ENCODE measurements at places on chromosomes 6 and 20.

DNA sequence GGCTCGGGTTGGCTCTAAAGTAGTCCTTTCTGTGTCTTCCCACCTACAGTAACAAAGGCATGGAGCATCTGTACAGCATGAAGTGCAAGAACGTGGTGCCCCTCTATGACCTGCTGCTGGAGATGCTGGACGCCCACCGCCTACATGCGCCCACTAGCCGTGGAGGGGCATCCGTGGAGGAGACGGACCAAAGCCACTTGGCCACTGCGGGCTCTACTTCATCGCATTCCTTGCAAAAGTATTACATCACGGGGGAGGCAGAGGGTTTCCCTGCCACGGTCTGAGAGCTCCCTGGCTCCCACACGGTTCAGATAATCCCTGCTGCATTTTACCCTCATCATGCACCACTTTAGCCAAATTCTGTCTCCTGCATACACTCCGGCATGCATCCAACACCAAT lies 291.2 kb downstream of the ESR1 start:
- DNase-seq = no peak

DNA sequence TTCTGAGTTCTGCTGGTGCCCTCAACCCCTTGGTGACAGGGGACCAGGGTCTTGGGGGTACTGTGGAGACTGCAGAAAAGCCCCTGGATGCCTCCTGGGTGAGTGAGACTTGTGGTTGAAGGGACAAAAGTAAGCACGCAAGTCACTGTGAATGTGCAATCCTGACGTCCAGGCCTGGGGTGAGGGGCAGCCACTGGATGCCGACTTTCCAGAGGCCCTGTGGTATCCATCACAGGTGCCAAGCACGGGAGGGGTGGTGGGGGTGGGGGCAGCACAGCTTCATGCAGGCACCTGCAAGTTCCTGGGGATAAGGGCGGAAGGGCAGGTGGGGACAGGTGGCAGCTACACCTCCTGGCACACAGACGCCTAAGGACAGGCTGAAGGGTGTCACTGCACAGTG lies 20.1 kb upstream of the UBE2V1 start:
- no peak for DNase-seq

DNA sequence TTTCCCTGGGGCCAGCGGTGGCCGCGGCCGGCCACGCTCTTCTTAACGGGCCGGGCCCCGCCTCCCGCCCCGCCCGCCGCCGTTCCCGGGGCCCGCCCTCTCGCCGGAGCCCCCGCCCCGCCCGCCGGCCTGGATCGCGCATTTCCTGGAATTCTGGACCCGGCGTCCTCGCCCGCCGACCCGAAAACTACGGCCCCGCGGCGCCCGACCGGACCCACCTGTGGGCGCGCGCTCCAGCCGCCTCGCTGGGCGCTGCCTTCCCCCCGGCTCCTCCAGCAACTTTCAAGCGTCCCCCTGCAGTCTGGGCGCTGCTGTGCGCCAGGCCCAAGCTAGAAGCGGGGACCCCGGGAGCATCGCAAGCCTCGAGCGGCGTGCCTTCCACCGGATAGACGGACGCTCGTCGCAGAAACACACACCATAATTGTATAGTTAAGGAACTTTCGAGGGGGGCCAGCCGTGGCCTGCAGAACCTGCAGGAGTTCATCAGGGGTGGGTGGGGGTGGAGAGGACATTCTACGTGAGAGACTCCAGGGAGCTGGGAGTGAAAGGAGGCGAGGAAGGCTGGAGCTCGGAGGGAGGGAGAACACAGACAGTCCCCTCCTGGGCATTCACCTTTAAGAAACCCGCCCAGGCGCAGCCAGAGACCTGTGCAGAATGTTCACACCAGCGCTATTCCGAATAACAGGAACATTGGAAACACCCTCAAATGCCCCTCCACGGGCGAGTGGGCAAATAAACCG lies at the start of gene ADA:
Gene ADA, minus strand, starts transcription at position 16 of the 740 bp plus-strand sequence. CDS start 92 bp downstream, outside the sequence.
- DNase-seq = no peak

- DNase-seq = no peak
Measured at GRCh38 chr20:58000861-58001260, 227.6 kb downstream of the ANKRD60 start.

DNA sequence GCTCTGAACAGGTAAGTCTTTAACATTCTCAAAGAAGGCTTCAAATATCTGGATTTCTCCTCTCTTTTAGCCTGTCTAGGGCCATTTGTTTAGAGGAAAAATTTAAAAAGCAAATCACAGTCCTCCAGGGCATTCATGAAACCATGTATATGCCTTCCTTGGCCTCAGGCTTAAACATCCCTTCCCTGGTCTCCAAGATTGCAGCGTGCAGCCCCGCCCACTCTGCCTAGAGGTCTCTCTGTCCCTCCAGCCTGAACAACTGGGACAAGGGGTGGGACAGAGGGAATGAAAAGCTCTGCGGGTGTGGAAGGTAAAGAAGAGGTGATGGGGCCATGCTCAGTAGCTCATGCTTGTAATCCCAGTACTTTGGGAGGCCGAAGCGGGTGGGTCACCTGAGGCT lies 9.8 kb upstream of the CBFA2T2 start:
- DNase-seq = no peak

DNA sequence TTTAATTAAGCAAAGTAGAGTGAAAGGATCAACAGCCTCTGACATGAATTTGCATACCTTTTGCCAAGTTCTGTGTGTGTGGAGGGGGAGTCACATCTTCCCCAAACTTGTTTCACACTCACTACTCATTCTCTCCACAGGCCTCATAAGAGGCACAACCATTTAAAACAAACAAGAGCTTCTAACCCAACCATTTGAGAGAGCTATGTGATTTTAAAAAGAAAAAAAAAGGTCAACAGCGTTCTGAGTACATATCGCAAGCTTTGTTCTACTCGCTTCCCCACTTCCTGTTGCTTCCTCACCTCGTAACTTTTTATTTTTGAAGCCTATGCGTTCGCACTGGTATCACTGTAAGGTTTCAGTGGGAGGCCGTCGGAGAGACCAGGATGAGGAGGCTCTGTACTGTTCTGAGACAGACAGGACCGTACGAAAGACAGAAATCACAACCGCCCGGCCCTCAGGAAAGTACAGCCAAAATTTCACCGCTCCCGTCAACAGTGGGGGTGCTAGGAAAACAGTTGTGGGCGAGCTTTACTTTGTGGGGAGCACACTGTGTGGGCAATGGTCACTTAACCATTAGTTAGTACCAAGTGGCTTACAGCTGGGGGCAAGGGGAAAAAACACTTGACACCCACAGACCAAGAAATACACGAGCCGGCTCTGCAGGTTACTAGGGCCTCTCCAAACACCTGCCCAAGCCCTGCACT lies 61.3 kb downstream of the TRERF1 start:
- no peak for DNase-seq

DNA sequence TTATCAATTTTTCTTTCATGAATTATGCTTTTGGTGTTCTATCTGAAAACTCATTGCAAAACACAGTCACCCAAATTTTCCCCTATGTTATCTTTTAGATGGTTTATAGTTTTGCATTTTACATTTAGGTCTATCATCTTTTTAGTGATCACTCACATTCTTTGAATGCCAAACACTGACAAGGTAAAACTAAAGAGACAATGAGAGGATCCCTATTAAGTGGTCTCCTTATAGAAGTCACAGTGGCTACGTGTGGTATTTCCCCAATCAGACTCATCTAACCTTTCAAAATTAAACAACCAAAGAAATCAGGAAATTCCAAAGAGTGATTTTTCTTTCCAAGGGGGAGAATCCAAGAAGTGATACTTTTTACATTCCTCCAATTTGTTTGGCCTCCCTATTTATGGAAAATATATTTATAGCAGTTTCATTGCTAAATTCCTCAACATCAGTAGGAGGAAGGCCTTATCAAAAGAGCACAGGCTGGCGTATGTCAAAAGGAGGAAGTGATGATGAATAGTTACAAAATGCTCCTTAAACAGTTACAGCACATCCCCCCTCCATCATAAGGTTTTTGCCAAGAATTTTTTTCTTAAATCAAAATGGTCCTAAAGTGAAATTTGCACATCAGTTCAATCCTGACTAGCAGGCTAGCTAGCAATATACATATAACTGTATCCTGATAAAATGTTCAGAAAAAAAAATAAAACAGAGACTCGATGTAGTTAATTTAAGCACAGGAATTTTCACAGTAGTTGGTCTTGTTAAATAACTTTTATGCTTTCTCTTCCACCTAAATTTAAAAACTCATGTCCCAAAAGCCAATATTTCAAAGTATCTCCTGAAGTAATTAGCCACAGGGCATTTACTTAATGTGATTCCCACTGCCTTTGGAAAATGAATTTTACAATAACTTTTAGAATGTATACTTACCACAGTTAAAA lies 76.2 kb upstream of the IPCEF1 start:
- DNase-seq = no peak
